ENCODE measurements at places on chromosomes 2 and 18.

- DNase-seq, result no peak
Observed at GRCh38 chr2:26384597-26384996, 17.1 kb upstream of the DRC1 start.

- no peak for DNase-seq
Observed at GRCh38 chr2:171723716-171724683, 36.7 kb downstream of the DYNC1I2 start.

- DNase-seq, result peak; percentile 10
Observed at GRCh38 chr2:225122583-225123486, 80.6 kb upstream of the DOCK10 start.

GRCh38 chr2:219289537-219290361 lies 10.6 kb downstream of the DNAJB2 start:
- no peak for DNase-seq

DNA sequence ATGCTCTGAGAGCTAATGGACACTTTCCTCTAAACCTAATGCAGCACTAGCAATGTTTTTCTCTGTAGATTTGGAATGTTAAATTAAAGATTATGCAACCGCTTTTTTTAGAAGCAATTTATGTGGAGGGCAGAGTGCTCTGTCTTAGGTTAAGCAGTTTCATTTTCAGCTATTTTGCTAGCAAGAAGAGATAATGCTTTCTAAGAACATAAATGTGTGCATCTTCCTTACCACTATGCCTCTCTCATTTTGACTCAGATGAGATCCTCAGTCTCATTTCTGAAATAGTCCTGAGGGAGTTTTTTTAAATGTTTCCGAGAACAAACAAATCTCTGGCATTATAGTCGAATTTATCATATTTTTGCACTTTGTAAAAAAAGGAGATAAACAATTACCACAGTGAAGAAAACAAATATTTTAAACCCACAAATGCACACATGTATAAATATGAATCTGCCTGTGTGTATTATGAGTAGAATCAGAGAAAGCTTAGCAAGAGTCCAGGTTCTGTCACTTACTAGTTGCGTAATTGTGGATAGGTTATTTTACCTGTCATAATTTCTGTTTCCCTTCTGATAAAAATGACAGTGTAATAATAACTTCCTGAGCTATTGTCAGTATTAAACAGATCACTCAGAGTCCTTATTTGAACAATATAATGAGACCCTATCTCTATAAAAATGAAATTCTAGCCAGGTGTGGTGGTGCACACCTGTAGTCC lies 207.7 kb upstream of the CRIM1 start:
- no peak for DNase-seq

- no peak for DNase-seq
Observed at GRCh38 chr2:18825838-18826237, 236.5 kb upstream of the NT5C1B start.

- no peak for DNase-seq
Observed at GRCh38 chr2:196187898-196188458, 16.6 kb upstream of the STK17B start.

- no peak for DNase-seq
Observed at GRCh38 chr2:57461624-57462023, 585.0 kb upstream of the VRK2 start.

DNA sequence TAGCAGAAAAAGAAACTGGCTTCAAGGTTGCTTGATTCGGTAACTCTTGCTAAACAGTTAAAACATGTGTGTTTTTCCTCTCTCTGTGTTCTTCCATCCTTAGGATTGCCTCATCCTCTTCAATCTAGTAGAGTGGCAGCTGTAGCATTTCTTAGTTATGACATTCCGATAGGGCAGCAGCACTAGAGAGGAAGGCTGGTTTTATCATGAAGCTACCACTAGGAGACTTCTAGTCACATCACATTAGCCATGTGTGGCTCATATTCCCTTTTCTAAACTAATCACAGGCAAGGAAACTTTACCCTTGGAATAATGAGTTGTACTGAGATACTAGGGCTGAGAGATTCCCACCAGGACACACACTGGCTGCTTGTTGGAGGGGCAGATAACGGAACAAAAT lies 187.6 kb downstream of the DOK6 start:
- no peak for DNase-seq

DNA sequence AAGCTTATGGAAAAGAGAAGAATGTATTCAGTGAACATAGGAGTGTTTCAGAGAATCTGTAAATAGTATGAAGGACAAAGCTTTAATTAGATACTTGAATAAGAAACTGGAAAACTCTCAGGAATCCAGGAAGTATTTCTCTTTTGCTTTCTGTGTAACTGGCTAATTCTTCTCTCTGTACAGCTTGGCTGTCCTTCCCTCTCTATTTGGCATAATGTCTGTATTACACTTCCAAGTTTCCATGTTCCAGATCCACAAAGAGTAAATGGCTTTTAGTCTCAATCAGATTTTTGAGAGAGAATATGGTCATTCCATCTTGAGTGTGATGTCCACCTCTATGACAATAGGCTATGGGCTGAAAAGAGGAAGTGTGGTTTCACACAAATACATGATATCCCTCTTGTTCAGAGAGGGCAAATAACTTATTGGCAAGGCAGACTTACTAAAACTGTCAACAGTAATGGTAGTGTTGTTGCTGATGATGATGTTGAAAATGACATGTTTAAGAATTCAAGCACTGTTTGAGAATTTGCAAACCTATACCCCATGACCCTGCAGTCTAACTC lies 129.2 kb upstream of the ERBB4 start:
- no peak for DNase-seq

GRCh38 chr2:152431370-152432098 lies 96.6 kb downstream of the FMNL2 start:
- DNase-seq, result no peak

- DNase-seq, result no peak
Observed at GRCh38 chr2:240441993-240442411, 6.5 kb downstream of the GPC1 start.

DNA sequence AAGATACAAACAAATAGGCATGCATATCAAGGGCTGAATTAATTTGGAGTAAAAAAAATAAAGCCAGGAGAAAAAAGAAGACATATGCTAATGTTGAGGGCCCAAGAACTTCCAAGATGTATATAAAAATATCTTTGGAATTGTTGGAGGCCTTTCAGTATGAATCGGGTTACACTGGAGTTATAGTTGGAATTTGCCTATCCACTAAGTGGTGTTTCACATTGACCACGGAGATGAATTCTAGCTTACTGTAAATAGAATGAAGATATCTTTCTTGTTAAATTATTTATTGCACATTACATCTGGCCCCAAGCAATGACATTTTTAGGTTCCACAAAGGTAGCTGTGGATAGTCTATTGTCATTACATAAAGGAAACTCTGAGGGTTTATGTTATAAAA lies 38.5 kb upstream of the TRIB2 start:
- no peak for DNase-seq

- no peak for DNase-seq
Observed at GRCh38 chr2:214747992-214748391, 61.5 kb downstream of the BARD1 start.

DNA sequence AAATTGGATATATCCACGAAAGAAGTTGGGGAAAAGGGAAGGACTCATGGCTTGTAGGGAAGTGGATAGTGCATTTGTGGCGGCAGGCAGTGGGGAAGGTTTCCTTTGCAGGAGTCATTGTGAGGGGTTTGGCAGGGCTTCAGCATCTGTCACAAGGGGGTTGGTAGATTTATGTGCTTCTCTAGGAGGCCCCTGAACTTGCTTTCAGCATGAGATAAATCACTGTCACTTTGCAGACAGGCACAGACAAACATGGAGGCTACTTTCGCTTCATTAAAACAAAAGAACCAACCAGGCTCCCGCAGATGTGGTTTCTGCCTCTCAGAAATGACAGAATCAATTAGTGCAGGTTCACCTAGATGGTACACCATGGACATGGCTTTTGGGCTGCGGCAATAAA lies 340.7 kb downstream of the TGIF1 start:
- no peak for DNase-seq

DNA sequence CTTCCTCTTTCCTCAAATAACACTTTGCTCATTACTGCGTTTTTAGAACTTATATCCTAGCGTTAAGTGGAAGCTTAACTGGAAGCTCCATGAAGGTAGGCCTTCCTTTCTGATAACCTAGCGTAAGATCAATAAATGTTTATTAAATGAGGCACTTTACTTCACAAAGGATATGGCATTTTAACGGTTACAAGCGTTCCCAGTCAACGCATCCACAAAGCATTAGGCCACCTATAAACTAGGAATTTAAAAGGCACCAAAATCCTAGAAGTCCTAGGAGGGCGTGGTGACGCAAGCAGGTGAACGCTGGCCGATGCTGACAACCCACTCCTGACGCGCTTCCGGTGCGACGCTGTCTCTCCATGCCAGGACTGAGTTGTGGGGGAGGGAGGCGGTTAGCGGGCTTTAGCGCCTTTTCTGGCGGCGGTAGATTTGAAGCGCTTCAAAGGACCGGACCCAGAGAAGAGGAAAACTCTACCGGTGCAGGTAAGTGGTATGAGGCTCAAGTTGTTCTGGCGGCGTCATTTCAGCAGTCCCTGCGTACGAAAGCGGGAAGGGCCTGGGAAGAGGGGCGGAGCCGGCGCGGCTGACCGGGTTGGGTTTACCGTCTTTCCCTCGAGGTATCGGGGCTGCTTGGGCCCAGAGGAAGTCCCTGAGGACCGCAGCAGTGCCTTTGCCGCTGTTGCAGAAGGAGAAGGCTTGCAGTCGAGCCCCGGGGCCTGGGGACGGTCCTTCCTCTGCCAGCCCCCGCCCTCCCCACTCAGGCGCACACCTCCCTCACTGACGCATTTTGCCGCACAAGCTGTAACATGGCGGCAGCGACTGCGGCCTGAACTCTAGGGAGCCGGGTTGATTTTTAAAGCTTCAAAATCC lies at the start of gene PPIG:
Gene PPIG (plus strand): TSS at position 347 of the 873 bp plus-strand sequence. CDS start 19,691 bp downstream, outside the sequence.
- peak; percentile 63 for DNase-seq

DNA sequence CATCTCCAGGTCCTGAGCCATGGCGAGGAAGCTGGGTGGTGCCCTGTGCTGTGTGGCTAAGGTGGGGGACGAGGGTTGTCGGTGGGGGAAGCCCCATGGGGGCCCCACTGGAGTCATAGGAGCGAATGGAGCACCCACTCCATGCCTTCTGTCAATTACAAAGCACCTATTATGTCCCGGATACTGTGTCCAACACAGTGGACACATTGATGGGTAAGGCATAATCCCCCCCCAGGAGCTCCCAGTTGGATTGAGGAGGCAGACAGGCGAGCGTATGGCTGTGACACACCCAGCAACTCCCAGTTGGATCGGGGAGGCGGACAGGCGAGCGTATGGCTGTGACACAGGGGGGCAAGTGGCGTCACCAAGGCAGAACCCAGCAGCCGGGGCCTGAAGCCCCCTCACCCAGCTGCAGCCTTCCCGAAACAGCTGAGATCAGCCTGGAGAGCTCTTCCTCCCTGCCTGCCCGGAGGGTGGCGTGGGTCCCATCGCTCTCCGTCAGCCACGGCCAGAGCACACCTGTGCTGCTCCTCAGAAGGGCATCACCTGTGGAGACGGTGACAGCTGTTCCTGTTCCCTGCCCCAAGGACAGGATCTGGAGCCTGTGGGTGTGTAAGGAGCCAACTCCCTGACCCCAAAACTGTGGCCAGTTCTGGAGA lies 69.6 kb downstream of the HPCAL1 start:
- DNase-seq, result no peak

DNA sequence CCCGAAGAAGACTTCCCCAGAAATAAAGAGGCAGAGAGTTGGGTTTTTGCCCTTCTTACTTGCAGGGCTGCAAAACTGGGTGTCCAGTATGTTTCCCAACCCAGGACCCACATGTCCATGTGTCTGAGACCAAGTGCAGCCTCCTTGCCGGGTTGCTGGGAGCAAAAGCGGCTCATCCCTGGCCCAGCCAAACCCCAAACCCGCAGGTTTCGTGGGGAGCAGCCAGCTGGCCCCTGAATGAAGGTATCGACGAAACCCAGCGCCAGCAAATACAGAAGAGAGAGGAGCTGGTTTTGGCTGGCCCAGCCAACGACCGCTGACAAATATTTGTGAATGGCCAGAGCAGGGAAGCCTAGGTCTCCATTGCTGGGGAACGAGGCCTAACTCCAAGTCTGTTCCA lies 197.1 kb downstream of the SMAD7 start:
- no peak for DNase-seq

GRCh38 chr2:120731175-120731574 lies 4.5 kb upstream of the GLI2 start:
- DNase-seq, result no peak

DNA sequence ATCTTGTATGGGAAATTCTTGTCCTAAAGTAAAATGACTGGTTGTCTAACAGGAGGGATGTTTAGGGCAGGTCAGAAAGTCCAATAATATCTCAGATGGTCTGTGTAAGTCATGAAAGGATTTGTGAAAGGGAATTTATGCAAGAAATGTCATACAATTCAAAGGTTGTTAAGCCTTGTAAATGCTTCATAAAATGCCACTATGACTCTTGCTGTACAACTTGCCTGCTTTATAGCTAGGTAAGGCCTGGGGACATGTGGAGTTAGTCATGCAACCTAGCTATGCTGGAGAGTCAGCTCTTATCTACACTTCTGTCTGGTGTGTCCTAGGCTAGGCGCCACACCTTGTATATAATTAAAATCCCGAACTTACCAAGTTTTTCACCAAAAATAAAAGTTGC lies 36.9 kb upstream of the VWA3B start:
- DNase-seq, result no peak

GRCh38 chr2:1606421-1607235 lies 137.7 kb downstream of the PXDN start:
- DNase-seq, result no peak

DNA sequence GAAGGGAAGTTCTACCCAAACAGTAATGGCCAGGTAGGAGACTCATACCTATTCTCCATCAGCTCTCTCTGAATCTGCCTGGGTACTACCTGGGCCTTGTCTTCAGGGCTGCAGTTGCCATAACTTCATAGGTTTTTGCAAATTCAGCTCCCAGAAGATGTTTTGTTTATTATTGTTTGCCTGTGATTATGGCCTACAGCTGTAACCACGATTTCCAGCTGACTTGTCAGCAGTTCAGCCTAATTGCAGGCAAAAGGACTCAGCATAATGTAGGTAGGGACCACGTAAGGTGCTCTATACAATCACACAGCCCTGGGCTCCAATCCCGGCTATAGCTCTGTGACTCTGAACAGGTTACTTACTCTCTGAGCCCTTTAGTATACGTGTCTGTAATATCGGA lies 187.0 kb upstream of the FN1 start:
- no peak for DNase-seq

GRCh38 chr2:151297882-151298281 lies 8.4 kb upstream of the NMI start:
- DNase-seq, result no peak

- DNase-seq, result no peak
Observed at GRCh38 chr2:122859260-122859659, 1103.8 kb downstream of the TSN start.

Measured in stimulated activated CD8-positive, alpha-beta memory T cell treated with anti-CD3 and anti-CD28 coated beads, Interleukin-7, amount 100 ng/mL, for 1 hour (primary cell).